ENCODE measurements at places on chromosomes 13 and 19. TPM values are rescaled to one million over a fixed set of nuclear protein-coding genes. Genes with fewer than 3 reads are reported as not detected.

DNA sequence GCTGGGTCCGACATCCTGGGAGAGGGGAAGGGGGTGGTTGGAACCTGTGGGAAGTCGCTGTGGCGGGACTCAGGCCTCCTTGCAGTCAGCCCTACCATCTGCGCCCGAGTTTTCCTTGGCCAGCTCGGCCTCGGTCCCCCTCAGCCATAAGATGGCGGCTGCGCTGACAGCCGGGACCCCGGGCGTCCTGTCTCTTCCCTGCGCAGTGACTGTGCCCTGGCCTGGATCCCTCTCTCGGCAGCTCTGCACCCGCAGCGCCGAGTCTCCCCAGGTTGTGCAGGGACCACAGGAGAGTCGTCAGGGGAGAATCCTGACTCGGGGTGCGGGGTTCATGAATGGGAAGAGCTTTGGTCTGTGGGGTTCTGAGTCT, 345 bp downstream of the ZNF257 start:
- no peak for DNase-seq

DNA sequence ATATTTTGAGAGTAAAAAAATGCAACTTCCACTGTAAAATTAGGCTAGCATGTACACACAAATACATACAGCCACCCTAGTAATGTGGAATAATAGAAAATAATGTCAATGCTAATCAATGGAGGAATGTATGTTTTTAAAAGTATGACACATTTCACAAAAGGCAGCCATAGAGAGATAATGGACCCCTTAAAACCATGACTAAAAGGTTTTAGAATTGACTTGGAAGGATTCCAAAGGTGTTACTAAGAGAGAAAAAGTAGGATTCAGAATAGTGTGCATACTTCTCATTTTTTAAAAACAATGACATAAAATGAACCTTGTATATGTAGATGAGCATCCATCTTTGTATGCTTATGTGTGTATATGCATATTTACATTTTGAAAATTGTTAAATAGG, 597.9 kb upstream of the PCDH9 start:
- DNase-seq, result no peak

- no peak for DNase-seq
Measured at GRCh38 chr13:50340551-50341287, 325.5 kb downstream of the KCNRG start.

DNA sequence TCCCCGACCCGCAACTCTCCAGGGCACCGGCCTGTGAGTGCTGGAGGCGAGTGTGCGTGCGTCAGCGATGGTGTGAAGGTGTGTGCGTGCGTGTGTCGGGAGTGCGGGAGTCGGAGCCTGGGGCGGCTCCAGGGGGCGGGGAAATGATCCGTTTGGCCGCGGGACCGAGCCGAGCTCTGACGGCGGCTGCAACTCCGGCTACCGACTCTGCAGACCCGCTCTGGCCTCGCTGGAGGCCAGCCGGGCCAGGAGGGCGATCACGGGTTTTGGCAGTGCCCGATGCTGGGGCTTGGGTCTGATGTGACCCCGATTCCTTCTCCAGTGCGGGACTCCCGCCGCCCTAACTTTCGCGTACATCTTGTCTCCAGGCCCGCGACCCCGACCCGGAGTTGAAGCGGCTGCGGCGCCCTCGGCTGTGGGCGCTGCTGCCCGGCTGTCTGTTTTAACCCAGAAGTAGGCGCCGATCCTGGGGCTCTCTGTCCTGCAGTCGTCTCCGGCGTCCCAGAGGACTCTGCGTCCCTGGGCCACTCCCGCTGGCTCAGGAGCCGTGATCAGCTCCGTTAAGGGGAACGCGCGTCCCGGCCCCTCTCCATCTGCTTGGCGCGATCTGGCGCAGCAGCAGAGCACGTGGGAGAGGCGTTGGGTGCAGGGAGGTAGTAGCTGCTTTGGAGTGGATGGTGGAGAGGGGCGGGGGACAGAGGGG, 1.2 kb downstream of the CHST8 start:
- no peak for DNase-seq

DNA sequence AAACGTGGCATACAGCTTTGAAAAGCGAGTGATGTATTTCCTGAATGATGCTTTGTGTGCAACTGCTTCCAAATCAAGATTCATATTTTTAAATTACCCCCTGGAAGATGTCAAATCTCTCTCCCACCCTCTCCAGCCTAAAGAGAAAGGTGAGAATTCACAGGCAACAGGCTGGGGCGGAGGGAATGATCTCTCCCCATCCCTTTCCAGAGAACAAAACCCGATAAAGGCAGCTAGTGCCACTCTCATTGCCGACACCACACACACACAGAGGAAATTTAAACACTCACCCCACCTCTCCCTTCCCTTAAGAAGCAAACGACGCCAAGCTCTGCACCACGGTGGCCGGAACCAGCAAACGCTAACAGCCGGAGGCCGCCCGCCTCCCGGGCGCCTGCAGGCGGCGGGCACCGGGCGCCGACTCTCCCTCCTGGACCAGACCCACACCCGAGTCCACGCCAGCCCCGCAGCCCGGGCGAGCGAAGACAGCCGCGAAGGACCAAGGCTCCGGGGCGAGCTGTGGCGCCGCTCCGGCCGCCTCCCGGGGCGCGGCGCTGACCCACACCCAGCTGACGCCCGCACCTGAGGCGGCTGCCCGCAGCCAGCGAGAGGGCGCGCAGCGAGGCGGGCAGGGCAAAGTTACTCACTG, 477 bp downstream of the LNX2 start:
- DNase-seq, result peak; percentile 71

DNA sequence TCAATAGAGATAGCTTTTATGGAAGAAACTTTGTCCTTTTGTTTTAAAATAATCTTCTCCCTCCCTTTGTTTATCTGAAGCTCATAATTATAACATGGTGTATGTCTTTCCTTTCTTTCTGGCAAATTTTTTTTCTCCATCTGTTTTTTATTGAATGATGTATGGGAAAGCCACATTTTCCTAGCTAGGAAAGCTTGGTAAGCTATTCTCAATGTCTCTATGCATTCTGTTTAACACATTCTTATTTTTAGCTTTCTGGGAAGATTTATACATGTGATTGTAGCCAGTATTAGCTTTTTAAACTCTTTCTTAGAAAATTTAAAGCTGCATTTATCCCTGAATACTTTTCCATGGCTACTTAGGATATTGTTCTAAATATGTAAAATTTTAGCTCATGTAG, 124.9 kb upstream of the CSNK1A1L start:
- DNase-seq, result no peak

The FAM83E gene
- total RNA-seq, result 0.87 TPM

DNA sequence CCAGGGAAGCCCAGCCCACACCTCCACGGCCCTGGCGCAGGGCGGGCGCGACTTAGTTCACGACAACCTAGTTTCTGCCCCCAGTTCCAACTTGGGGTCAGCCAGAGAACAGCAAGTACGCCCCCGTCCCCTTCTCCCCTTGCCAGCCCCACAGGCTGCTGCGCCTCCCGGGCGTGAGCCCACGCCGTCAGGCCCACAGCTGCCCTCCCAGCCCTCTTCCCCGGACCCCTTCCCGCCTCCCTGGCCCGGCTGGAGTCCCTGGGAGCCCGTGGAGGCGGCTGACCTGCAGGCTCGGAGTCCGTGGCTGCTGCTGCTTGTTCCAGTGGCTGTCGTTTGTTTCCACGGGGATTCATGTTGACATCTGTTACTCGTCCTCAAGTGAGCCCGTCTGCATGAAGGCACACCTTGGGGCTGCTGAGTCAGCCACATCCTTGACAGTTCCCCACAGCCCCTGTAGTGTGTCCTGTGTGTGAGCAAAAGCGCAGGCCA, 86.0 kb downstream of the ATP11A start:
- DNase-seq, result peak; percentile 70

DNA sequence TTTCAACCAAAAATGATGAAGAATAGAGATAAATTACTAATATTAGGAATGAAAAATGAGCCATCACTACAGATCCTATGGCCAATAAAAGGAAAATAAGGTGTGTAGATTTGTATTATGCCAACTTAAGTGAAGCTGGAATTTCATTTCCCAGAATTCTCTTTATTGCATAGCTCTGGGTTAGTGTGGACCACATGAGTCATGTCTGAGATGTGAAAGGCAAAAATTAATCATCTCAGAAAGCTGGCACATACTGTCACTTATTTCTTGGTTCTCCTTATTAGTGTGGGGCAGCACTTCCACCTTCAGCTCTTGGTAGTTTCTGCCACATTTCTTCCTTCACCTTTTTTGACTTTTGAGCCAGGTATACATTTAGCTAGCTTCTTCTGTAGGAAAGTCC, 82.6 kb downstream of the KATNAL1 start:
- no peak for DNase-seq

GRCh38 chr13:31046711-31047279, 114.3 kb downstream of the TEX26 start:
- no peak for DNase-seq

The LGALS14 gene
- total RNA-seq, result not detected

The LMTK3 gene
- total RNA-seq, result 3.5 TPM

GRCh38 chr13:44894001-44894770, 95.1 kb downstream of the NUFIP1 start:
- no peak for DNase-seq

The GSX1 gene
- total RNA-seq, result not detected

DNA sequence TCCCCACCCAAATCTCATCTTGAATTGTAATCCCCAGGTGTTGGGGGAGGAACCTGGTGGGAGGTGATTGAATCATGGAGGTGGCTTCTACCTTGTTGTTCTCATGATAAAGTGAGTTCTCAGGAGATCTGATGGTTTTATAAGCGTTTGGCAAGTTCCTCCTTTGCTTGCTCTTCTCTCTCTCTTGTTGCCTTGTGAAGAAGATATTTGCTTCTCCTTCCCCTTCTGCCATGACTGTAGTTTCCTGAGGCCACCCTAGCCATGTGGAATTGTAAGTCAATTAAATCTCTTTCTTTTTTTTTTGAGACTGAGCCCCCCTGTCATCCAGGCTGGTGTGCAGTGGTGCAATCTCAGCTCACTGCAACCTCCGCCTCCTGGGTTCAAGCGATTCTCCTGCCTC, 34.4 kb downstream of the VSTM1 start:
- no peak for DNase-seq

GRCh38 chr19:56177564-56178243, 1.9 kb downstream of the GALP start:
- no peak for DNase-seq
